ENCODE measurements at places on chromosomes 4 and X. TPM values are rescaled to one million over a fixed set of nuclear protein-coding genes. Genes with fewer than 3 reads are reported as not detected.

DNA sequence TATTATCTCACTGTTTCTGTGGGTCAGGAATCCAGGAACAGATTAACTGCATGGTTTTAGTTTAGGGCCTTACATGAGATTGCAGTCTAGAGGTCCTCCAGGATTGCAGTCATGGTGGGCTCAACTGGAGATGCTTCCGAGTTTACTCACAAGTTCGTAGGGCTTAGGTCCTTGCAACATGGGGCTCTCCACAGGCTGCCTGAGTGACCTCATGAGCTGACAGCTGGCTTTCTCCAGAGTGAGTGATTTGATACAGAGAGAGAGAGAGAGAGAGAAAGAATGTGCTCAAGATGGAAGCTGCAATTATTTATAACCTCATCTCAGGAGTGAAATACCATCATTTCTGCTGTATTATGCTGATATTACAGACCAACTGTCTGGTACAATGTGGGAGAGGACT, 168.9 kb downstream of the GPAT3 start:
- no peaks in the 10 kb centered on the region for H3K36me3 ChIP-seq
- H3K27ac ChIP-seq: no peak overlapping the region
- no peak overlapping the region for H3K4me3 ChIP-seq
- no peaks in the 10 kb centered on the region for H3K4me1 ChIP-seq

DNA sequence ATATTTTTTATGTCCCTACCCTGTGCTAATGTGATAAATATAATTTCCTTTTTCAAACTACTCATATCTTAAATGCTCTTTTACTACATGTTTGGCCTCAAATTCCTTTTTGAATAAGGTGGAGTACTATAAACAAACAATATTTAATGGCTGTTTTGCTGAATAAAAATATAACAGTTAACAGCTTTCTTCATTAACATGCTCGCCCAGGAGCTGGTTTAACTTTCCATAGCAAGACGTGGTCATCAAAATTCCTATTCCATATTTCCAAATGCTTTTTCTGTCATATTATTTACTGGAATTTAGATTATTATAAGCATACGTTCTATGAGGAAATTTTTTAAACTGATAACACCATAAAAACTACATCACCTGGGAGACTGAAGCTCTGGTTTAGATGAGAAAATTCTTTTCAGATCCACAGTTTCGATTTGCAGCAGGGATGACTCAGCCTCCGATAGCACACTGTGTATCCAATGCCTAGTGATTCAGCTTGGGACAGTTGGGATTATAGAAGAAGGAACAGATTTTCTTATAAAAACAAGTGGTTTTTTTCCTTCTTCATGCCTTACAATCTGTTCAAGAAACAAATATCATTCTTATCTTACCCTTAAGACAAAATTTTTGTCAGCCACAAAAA, 129.1 kb downstream of the FBXO8 start:
- DNase-seq: peak; percentile 42
- peak overlapping the region; percentile 61 for H3K27ac ChIP-seq
- no peaks in the 10 kb centered on the region for H3K27me3 ChIP-seq
- H3K4me3 ChIP-seq: peak overlapping the region; percentile 36

DNA sequence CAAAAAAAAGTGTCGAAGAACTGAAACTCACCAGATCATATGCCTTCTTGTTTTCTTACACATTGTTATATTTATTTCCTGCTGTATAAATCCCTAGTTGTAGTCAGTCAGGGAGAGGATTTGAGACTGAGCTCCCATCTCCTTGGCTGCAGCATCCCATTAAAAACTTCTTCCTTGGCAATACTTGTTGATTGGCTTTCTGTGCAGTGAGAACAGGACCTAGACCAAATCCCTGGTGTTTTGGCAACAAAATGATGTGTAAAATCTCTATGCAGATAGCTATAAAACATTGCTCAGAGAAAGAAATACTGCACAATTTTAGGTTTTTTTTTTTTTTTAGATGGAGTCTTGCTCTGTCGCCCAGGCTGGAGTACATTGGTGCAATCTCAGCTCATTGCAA, 47.9 kb downstream of the TRIML1 start:
- no peaks in the 10 kb centered on the region for H3K36me3 ChIP-seq
- H3K27ac ChIP-seq: no peak overlapping the region
- no peak for DNase-seq
- no peak overlapping the region for H3K4me3 ChIP-seq
- no peaks in the 10 kb centered on the region for H3K4me1 ChIP-seq

DNA sequence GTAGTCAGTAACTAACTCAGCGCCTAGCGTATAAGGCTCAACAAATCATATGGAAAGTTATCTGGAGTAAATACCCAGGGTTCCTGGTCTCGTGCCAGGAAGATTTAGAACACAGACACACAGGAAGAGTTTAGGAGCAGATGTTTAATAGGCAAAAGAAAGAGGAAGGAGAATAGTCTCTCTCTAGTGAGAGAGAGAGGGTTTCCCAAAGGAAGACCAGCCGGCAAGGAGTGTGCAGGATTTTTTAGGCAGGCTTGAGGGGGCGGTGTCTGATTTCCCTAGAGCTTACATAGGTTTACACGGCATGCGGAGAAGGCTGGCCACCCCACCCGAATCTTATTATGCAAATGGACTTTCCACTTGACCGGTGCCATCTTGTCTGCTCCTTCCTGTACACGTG, 284.0 kb upstream of the FRG1 start:
- no peaks in the 10 kb centered on the region for H3K36me3 ChIP-seq
- no peaks in the 10 kb centered on the region for H3K27me3 ChIP-seq
- H3K4me1 ChIP-seq: no peaks in the 10 kb centered on the region
- no peak for DNase-seq
- no peak overlapping the region for H3K27ac ChIP-seq

DNA sequence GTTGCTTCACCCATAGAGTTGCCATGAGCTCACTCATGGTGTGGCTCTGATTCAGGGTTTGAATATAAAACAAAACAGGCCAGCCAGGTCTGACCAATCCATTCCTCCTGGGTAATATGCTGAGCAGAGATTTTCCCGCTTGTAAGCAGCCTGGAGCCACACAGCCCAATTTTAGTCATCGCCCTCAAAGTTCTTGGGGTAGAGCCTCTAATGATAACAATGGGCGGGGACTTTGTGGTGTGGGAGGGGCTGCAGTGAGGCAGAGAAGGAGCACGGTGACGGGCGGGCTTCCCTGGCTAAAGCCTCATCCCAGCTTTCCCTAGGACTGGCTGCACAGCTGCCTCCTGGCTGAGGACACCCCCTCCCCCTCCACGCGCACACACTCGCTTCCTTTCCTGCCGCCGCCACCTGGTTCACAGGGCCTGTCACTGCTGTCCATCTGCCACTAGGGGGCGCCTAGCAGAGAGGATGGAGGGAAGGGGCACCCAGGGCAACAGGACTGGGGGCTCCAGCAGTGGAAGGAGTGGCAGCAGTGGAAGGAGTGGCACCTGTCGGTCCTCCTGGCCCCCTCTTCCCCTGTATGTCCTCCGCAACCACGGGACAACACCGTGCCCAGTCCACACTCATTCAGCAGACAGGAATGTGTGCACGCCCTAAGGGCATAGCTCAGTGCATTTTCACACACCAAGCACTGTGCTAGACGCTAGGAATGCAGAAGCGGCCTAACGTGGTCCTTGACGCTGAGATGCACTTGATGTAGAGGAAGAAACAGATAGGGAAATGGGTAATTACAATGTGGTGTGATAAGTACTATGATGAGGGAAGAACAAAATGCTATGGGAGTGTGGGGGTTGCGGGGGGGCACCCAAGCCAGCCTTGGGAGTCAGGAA, 26.8 kb downstream of the PRPS1 start:
- no peaks in the 10 kb centered on the region for H3K27me3 ChIP-seq
- no peak overlapping the region for H3K4me3 ChIP-seq
- H3K4me1 ChIP-seq: no peaks in the 10 kb centered on the region
- no peaks in the 10 kb centered on the region for H3K36me3 ChIP-seq
- DNase-seq: peak; percentile 75
- no peak overlapping the region for H3K27ac ChIP-seq

DNA sequence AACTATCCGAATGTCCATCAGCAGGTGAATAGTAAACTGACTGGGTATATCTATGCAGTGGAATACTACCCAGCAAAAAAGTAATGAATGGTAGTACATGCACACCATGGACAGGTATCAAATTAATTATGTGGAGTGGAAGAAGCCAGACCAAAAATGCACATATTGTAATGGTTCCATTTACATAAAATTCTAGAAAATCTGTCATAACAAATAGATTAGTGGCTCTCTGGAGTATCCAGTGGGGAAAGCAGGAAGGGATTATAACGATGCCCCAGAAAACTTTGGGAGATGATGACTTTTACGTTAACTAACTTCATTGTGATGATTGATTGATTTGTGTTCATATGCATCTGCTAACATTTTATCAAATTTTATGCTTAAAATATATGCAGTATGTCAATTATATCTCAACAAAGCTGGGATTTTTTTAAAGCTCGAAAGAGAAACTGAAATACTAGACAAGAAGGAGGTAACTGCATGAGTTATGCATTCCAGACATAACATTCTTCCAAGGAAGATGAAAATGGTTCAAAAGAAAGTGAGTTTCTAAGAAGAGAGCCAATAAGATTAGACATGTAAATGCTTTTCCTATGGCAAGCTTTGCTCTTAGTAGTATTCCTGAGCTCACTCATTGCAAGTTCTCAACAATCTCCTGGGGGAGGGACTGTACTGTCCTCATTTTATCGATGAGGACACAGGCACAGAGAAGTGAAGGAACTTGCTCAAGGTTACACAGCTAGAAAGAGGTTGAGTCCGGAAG, 58.6 kb upstream of the MSX1 start:
- H3K4me1 ChIP-seq: no peaks in the 10 kb centered on the region
- DNase-seq: no peak
- no peak overlapping the region for H3K4me3 ChIP-seq
- no peaks in the 10 kb centered on the region for H3K36me3 ChIP-seq
- no peak overlapping the region for H3K27ac ChIP-seq

- no peaks in the 10 kb centered on the region for H3K4me1 ChIP-seq
- no peak overlapping the region for H3K4me3 ChIP-seq
- no peaks in the 10 kb centered on the region for H3K27me3 ChIP-seq
- no peak overlapping the region for H3K27ac ChIP-seq
- no peaks in the 10 kb centered on the region for H3K36me3 ChIP-seq
- DNase-seq: no peak
These were observed 109.6 kb downstream of the LDB2 start for GRCh38 chr4:16788868-16789267.

DNA sequence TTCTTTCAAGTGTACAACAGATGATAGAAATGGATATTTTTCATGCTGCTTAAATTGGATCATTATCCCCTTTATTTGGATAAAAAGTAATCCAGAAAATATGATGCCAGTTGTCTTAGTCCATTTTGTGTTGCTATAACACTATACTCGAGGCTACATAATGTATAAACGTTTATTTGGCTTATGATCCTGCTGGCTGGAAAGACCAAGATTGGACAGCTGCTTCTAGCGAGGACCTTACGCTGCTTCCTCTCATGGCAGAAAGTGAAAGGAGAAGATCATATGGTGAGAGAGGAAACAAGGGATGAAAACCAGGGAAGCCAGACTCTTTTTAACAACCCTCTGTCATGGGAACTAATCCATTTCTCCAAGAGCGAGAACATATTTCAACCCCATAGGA, 102.7 kb downstream of the TRAM1L1 start:
- no peaks in the 10 kb centered on the region for H3K36me3 ChIP-seq
- no peak overlapping the region for H3K4me3 ChIP-seq
- no peaks in the 10 kb centered on the region for H3K27me3 ChIP-seq

DNA sequence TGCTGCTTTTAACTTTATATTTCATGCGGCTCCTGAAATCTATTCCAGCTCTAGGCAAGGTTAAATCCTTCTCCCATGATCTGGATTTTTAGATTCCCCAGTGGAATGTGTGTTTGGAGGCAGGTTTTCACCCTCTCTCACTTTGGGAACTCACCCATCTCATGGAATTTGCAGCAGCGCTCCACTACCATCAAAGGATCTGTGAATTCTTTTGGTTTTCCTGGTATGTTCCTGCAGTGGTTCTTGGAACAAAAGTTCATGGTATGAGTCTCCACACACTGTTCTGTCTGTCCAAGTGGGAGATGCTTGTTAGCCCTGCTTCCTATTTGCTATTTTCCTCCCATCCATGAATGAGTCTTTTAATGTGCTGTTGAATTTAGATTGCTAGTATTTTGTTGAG, 14.0 kb downstream of the APOOL start:
- no peaks in the 10 kb centered on the region for H3K36me3 ChIP-seq
- H3K4me1 ChIP-seq: no peaks in the 10 kb centered on the region
- no peak overlapping the region for H3K4me3 ChIP-seq

GRCh38 chrX:68995780-68996551, 167.1 kb downstream of the EFNB1 start:
- no peaks in the 10 kb centered on the region for H3K36me3 ChIP-seq
- H3K27me3 ChIP-seq: peaks cover 9% of the 10 kb centered on the region
- peak; percentile 75 for DNase-seq
- H3K27ac ChIP-seq: peak overlapping the region; percentile 72
- no peak overlapping the region for H3K4me3 ChIP-seq

DNA sequence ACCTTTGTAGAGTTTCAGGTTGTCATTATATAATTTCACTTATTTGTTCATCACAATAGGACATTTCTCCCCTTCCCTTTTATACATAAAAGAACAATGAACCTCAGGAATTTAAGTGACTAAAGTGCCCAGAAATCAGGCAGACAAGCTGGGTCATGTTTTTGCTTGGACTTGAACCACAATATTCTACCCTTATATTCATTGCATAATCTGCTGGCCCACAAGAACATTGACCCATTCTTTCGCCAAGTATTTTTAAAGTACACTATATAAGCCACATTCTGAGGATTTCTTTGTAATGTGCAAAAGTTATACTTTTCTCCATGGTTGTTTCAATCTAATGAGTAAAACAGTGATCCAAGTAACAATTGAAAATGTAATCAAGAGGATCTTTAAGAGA, 637.5 kb upstream of the SLIT2 start:
- no peaks in the 10 kb centered on the region for H3K4me1 ChIP-seq
- H3K27ac ChIP-seq: no peak overlapping the region
- no peaks in the 10 kb centered on the region for H3K36me3 ChIP-seq
- no peak overlapping the region for H3K4me3 ChIP-seq

DNA sequence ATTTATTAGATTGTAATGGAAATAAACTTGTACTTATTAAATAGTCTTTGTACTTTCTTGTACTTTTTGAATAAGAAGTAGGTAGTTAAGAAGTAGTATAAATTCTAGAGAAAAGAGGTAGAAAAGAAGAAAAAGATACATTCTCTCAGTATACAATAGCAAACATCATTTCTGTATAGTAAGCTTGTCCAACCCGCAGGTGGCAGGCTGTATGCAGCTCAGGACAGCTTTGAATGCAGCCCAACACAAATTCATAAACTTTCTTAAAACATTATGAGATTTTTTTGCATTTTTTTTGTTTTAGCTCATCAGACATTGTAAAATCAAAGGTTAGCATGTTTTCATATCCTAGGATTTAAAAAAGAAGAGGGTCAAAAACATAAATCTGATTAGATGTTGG, 441.6 kb downstream of the DTHD1 start:
- H3K36me3 ChIP-seq: no peaks in the 10 kb centered on the region
- no peak overlapping the region for H3K27ac ChIP-seq
- no peak for DNase-seq
- H3K27me3 ChIP-seq: no peaks in the 10 kb centered on the region

CXCL5 gene
- polyA plus RNA-seq: 0.08 TPM

SGMS2 gene
- polyA plus RNA-seq: 55.7 TPM

MXRA5 gene
- 0.08 TPM for polyA plus RNA-seq

MAGEA6 gene
- not detected for polyA plus RNA-seq

RAB39B gene
- polyA plus RNA-seq: 0.08 TPM

LRAT gene
- not detected for polyA plus RNA-seq
